ENCODE measurements at places on chromosomes 2 and 18.

- no peak for DNase-seq
Observed at GRCh38 chr2:6352247-6352646, 513.5 kb downstream of the CMPK2 start.

GRCh38 chr2:59206361-59206760 is 965.2 kb upstream of the FANCL start:
- no peak for DNase-seq

- DNase-seq = peak; percentile 86
Observed at GRCh38 chr2:85785027-85785822, 31.4 kb downstream of the ATOH8 start.

DNA sequence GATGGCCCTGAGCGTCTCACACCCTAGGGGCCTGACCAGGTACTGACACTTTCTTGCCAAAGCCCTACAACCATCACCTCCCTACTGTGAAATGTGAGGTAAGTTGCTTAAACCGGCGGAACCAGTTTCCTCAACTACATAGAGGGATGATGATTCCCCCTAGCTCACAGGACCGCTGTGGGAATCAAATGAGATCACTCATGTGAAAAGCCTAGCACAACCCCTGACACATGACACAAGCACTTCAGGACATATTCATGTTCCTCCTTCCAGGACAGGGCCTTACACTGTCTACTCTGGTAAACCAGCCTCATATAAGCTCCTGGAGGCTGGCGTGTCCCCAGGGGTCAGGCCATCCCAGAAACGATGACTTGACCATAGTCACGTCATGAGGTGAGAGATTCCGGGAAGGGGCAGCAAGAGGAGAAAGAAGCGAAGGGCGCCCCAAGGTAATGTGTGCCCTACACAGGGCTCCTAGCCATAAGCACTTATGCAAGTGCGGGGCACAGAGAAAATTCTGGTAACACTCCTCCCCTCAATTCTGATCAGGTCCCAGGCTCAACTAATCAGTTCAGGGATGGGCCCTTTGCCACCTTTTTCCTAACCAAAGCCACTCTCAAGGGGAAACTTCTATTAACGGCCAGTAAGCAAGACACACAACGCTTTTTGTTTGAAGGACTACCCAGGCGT is 49.5 kb downstream of the C2orf42 start:
- peak; percentile 39 for DNase-seq

DNA sequence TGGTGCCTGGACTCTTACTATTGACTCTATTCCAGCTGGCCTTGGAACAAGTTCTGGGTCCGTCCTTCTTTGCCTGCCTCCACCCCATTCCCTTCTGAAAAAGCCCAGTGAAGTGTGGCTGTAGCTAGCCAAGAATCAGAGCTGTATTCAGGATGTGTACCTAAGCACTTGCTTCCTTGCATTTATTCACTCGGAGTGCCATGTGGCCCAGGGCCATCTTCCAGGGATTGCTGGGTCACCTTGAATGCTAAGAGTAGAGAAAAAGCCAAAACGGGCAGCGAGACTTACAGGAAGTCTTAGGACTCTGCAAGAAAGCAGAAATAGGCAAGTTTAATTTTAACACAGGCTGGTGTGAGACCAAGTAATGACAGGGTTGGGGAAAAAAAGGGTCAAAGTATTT is 4.1 kb downstream of the ITGA6 start:
- peak; percentile 57 for DNase-seq

DNA sequence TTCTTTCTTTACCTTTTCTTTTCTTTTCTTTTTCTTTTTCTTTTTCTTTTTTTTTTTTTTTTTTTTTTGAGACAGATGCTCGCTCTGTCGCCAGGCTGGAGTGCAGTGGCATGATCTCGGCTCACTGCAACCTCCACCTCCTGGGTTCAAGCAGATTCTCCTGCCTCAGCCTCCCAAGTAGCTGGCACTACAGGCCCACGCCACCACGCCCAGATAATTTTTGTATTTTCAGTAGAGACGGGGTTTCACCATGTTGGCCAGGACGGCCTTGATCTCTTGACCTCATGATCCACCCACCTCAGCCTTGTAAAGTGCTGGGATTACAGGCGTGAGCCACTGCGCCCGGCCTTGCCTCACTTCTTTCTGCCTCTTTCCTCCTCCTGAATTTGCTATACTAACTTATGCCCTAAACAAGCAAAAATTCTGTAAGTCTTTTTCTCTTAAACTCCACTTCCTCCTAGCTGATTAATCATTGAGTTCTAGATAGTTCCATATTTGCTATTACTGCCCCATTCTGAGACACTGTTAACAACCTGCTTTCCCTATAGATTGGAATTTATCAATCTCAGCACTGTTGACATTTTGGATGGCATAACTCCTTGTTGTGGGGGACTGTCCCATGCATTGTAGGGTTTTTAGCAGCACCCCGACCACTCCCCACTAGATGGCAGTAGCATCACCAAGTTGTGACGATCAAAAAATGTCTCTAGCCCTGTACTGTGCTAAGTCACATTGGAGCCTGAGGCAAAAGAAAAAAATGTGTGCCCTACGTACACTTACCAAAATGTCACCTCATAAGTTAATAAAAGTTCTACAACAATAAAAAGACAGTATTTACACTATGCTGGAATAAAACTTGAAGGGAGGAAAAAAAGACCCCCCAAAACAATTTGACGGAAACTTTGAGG is 16.4 kb upstream of the THADA start:
- DNase-seq = peak; percentile 84

GRCh38 chr2:231204581-231204980 is 6.2 kb downstream of the ARMC9 start:
- DNase-seq = no peak

GRCh38 chr2:181578829-181579228 is 78.1 kb downstream of the CERKL start:
- DNase-seq = no peak

DNA sequence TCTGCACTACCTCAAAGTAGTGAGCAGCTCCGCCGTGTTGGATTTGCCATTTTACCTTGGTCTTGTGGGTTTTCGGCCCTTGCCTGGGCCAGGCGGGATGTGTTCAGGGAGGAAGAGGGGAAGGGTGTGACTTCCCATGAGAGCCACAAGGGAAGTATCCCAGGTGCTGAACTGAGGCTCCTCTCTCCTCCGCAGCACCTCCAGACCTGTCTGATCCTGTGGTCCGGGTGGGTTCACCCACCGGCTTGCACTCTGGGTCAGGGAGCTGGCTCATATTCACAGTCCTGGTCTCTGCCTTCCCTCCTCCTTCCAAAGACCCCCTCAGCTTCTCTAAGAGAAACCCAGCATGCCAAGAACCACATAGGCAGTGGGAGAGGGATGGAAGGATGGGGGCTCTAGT is 235.8 kb downstream of the SEPTIN10 start:
- DNase-seq = peak; percentile 8

GRCh38 chr18:78069784-78070664 is 820.4 kb downstream of the GALR1 start:
- no peak for DNase-seq

GRCh38 chr2:204686406-204686805 is 141.1 kb downstream of the PARD3B start:
- no peak for DNase-seq

GRCh38 chr2:25250331-25251070 is 82.1 kb upstream of the POMC start:
- DNase-seq = peak; percentile 53

DNA sequence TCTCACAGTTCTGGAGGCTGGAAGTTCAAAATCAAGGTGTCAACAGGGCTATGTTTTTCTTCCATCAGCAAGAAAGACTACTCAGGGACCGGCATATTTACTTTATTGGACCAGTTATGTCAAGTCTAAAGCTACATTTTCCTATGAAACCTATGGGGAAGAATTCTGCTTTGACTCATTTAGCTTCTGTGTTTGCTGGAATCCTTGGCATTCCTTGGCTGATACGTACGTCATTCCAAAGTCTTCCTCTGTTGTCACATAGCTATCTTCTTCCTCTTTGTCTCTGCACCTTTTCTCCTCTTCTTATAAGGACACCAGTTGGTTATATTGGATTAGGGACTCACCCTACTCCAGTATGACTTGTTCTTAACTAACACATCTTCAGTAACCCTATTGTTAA is 137.4 kb upstream of the FBXO11 start:
- no peak for DNase-seq

GRCh38 chr18:21761471-21762115 is 21.0 kb downstream of the MIB1 start:
- no peak for DNase-seq

DNA sequence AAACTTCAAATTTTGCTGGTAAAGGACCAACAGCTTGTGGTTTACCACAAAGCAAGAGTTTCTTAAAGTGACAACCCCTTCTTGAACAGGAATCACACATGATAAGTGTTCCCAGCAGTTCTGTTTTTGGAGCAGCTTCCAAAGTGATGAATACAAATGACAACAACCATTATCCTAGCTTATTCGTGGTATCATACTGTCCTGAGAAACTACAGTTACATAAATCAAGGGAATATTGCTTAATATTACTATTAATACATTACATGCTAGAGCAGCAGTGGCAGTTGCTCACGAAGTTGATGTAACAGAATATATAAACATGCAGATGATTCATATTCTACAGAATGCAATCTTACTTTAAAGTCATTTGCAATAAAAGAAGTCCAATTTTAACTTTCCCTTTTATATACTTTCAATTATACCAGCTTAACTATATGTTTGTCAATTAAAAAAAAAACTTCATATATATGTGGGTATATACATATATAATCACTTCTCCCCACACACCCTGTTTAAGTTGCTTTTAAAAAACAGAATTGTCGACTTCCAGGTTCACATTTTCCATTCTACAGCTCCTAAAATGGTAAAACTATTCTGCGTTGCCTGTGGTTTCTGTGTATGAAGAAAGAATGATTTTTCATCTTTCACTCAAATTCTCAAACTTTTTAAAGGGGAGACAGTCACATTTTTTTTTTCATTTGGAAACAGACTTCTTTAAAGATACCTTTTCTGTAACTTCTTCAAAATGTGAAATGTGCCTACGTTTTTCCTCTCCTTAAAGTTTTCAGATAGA is 713.6 kb downstream of the TDRD15 start:
- no peak for DNase-seq

GRCh38 chr2:145685383-145686050 is 1165.6 kb upstream of the ZEB2 start:
- no peak for DNase-seq
